Stimulated activated CD4-positive, alpha-beta T cell treated with anti-CD3 and anti-CD28 coated beads, Interleukin-1b, Interleukin-23, amount 100 ng/mL, for 48 hours (primary cell): ENCODE measurements at places on chromosomes 1 and 21.
A peak's percentile ranks its signal among the peaks of the same experiment; 100 is the strongest.

- no peak for DNase-seq
These were observed 459.3 kb downstream of the ADGRL2 start for GRCh38 chr1:82260051-82260450.

DNA sequence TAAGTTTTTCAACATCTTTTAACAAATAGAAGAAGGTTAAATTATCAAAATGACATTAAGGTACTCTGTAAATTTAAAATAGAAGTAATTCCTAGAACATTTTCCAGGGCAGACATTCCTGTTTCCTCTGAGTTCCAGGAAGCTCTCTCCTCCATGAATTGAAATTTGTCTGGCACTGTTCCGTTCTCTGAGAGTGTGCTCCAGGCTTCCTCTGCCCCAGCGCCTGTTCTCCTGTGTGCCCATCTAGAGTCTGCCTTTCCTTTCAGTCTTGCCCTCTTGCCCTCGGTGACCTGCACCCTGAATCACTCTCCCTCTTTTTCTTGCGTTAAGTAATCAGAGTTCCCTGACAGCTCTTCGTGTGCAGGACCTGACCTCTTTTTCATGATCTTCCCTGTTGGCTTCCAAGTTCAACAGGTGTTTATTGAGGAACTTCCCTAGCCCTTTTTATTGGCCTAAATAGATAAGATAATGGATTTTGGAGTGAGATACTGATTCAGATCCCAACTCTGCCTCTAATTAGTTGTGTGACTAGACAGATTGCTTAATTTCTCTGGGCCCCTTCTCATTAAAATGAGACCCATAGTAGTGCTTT is 77.1 kb downstream of the MTR start:
- DNase-seq, result no peak

DNA sequence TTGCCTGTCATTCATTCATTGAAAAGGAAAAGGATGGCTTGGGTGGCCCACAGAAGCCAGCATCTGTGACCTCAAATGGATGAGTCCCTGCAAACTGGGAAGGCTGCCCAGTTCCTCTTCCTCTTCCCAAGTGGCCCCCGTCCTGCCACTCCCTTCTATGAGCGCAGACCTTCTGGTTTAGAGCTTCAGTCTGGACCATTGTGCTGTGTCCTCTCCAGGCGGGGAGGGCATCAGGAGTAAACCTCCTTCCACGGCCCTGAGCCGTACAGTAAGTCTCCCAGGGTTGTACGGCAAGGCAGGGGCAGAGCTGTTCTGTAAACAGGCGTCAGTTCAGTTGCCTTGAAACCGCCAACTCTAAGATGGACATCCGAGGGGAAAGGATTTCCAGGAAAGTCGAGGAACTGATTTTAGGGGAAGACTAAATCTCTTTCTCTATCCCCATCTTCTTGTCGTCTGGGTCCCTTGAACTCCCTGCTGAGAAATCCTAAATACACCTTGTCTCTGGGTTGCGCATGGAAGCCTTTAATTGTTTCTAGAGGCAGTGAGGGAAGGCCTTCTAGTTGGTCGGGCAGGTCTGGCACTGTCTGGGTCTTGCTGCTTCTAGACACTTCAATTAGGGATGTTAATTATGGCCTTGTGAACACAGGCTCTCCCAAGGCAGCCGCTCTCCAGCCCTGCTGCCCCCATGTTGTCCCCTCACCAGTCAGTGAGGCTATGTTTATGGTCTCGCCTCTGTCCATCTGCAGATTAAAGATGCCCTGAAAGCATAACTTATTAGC is 22.1 kb downstream of the SOX13 start:
- no peak for DNase-seq

DNA sequence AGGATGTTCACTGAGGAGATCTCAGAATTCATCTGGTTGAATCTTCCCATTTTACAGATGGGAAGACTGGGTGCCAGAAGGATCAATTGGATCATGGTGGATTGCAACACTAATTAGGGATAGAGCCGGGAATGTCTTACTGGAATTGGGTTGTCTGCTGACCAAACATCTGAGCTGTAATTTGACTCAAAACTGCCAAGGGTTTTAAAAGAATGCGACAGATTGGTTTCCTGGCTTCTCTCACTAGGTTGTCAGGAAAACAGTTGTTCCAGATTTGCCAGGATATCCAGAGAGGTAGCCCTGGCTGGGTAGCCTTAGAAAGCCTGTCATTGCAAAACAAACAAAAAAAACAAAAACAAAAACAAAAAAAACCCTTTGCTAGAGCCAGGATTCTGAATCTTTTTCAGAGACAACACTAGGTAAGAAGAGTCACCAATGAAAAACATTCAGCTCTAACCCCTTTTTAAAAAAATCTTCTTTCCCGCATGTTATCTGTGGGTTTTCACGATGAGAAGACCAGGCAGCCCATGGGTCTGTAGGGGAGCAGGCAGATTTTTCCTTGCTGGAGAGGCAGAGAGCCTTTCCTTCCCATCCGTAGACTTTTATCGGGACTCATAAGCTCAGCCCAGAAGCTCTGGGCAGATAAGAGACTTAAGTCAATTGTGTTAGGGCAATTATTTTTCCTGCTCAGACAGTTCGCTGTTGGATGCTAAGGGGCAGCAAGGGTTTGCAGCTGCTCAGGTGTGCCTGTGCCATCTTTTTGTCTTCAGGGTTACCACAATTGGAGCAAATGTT is 418.9 kb downstream of the PRDM2 start:
- DNase-seq, result no peak

DNA sequence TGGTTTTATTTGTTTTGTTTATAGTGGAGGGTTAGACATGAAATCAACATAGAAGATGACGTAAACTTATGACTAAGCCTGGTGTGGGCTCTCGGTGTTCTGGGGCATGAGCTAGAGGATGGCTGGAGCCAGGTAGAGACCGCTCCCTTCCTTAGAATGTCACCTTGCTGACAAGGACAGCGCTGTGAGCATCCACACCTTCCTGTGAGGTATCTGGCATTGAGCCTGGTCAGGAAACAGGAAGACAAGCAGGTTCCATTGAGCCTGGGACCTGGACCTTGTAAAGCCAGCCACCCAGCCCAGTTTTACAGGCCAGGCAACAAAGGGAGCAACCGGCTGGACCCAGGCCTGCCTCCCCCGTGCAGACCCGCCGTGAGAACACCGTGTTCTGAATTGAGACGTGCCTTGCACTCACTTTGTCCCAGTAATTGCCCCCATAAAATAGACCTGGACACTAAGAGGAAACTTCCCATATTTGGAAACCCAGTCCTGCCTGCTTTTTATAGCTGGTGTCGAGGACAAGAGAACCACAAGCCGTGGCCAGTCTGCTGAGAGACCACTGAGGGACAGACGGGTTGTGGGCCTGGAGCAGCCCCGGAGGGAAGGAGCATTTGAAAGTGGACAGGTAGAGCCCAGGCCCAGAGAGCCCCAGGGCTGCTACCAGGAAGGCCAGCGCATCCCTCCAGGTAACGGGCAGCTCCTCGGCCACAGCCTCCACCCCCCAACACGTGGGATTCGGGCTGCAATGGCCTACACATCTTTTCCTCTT is 78.0 kb downstream of the PDE9A start:
- DNase-seq, result no peak

DNA sequence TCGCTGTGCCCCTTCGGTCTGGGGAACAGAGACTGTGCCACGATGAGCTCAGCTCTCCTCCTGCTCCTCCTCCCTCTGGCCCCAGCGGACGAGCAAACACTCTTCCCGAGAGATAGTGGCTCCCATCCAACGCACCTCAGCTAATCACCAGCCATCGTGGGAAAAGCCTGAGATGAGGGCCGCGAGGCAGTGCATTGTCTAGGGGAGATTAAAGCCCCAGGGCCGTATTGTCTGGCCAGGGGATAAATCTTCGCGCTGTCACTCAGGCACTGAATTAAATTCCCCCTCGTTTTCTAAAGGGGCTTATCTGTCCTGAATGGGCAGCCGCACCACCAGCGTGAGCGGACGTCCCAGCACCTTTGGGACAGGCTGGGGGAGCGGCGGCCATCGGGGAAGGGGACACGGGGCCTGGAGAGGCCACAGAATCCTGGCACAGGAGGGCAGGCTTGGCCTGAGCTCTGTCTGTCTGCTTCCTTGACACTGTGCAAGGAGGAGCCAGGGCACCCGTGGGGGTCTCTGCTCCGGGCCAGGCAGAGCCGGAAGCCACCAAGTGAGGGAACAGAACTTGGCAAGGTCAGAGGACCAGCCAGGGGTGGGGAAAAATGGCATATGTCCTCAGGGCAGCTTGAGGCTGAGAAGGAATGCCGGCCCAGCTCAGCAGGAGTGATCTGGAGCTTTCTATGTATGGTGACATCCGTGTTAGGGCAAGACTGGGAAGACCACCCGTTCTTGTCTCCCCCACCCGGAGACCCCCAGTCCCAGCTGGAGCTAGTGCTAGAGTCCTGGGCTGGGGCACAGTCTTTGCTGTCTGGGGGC is 32.3 kb downstream of the PRDM16 start:
- no peak for DNase-seq

GRCh38 chr21:41627428-41627827 is 119.5 kb upstream of the TMPRSS2 start:
- no peak for DNase-seq

- no peak for DNase-seq
These were observed 5.7 kb downstream of the URB1 start for GRCh38 chr21:32387151-32387550.

- DNase-seq, result no peak
These were observed 291.8 kb downstream of the DISC1 start for GRCh38 chr1:231918239-231919015.

GRCh38 chr1:55262822-55263221 is 47.7 kb upstream of the USP24 start:
- no peak for DNase-seq

DNA sequence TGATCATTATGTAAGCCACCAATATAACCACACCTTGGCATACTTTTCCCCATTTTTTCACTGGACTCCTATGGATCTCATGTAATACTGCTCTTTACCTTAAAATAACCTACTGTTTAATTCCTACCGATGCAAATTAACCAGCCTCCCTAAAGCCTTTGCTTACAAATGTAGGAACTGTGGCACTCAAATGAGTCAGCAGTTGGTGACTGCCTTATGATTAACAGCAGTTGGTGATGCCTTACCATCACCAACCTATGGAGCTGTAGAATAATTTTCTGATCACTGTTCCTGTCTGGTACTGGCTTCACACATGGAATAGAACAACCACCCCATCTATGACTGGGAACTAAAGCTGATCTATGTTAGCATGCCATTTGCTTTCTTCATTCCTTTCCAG is 7.8 kb upstream of the NUDT17 start:
- DNase-seq, result no peak

GRCh38 chr1:86104606-86105532 is 51.7 kb downstream of the COL24A1 start:
- DNase-seq, result no peak

DNA sequence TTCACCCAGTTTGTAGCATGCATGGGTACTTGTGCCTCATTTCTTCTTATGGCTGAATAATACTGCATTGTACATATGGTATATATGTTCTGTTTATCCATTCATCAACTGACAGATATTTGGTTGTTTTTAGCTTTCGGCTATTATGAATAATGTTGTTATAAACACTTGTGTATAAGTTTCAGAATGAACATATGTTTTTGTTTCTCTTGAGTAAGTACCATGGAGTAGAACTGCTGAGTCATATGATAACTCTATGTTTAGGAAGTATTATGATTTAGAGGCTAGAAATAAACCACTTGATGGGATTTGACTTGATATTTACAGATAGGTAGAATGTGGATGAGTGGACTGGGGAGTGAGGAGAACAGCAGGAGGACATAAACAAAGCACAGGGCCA is 48.6 kb downstream of the WNT2B start:
- DNase-seq, result no peak

DNA sequence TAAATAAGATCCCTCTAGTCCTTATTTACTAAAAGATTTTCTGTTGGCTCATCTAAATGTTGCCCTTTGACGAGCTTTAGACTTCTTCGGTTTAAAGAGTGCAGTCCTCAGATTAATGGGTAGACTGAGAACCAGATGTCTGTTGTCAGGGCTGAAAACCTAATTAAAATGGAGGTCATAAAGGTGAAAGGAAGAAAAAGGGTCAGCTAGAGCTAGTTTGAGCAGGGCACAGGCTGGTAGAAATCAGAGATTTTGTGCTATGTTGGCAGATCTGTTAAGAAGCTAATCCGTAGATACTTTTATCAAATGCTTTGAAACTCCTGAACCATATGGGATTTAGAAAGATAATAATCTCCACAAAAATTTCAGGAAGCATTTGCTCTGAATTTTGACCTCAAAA is 959.0 kb downstream of the PLA2G4A start:
- DNase-seq, result no peak

DNA sequence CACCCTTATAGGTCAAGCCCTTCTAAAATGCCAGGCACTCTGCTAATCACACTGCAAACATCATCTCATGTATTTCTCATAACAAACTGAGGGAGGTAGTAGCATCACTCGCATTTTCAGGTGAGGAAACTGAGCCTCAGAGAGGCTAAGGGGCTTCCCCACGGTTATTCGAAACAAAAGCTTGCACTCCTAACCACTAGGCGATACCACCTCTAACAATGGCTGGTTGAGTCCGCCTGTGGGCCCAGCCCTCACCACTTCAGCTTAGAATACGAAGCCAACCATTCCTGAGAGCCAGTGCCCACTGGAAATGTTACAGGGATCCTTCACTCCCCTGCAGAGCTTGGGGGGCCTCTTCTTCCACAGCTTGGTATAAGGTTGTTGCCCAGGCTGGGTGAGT is 65.3 kb upstream of the TENT5C start:
- peak; percentile 28 for DNase-seq

DNA sequence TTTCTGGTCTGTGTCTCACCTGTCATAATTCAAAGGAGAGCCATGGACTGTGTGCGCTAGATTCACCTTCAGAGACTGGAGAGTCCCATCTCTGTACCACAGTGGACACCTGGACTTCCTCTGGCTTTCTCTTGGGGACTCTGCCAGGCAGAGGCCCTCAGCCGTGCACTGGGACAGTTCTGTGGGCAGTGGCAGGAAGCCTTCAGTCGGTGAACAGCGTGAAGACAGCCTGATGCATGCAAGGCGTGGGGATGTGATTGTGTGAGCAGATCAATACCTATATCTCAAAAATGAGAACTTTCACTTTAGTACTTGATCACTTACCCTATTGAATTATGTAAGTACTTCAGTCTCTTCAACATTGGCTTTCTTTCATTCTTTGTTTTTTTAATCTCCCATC is 245.3 kb downstream of the DISC1 start:
- no peak for DNase-seq

- no peak for DNase-seq
These were observed 81.7 kb downstream of the AXDND1 start for GRCh38 chr1:179447489-179447888.

GRCh38 chr1:53681977-53682685 is 56.8 kb downstream of the GLIS1 start:
- peak; percentile 49 for DNase-seq
